ENCODE measurements at places on chromosomes 6 and 20.

- no peak for DNase-seq
These were observed 15.1 kb upstream of the AFDN start for GRCh38 chr6:167811442-167812087.

DNA sequence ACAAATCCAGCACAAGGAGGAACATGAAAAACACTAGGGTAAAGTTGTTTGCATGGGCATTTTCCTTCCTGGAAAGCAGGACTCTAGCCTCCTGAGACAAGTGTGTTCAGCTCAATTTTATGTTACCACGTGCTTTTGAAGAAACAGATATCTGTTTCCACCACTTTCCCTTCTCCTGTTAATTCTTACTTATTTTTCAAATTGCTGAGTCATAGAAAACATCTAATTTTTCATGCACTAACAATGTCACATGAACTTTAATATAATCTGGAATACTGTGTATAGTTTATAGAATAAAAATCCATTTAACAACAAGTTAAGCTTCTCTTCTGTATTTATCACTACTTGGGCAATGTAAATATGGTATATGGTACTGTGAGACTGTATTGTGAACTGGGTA lies 174.2 kb downstream of the ISM1 start:
- DNase-seq, result no peak

DNA sequence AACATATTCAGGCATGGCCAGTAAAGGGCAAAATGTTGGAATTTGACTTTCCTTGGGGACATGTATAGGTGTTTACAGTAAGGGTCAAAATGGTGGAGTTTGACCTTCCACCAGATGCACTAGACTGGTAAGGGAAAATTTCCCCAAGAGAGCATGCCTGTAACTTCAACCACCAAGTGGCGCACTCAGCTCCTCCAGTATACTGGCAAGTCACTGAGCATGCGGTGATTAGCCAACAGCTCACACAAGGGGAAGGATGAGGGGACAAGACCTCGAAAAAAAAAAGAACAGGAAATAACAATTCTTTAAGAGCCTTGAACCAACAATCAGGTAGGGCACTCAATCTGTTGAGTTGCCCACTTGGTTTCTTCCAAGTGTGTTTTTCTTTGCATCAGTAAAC lies 140.9 kb downstream of the EYS start:
- no peak for DNase-seq

GRCh38 chr20:52130406-52130805 lies 61.2 kb downstream of the ZFP64 start:
- no peak for DNase-seq

DNA sequence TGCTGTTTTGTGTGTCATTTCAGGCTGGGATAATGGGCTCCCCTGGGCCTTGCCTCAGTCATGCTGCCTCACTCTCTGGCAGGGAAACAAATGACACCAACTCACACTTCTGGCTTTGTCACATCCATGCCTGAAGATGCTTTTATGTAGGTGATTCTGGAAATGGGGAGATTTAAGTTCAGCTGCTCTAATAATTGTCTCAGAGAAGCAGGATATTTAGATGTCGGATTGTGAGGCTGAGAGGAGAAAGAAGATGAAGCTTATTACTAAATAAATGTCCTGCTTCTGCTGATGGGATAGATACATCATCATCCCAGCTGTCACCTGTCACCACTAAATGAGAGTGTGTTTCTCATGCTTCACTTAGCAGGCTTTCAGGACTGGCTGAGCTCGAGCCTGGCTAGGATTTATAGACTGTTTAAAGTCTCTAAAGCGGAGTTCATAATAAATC lies 480.2 kb upstream of the SPTLC3 start:
- no peak for DNase-seq
